Femur (tissue), 1 donor: ENCODE measurements at places on chromosomes 6 and 20.

- DNase-seq, result no peak
These were observed 117.0 kb downstream of the PCSK2 start for GRCh38 chr20:17343656-17344452.

- no peak for DNase-seq
These were observed 334.3 kb upstream of the MANEA start for GRCh38 chr6:95243053-95243452.

GRCh38 chr20:35385733-35386132 lies 26.0 kb downstream of the UQCC1 start:
- DNase-seq, result no peak

DNA sequence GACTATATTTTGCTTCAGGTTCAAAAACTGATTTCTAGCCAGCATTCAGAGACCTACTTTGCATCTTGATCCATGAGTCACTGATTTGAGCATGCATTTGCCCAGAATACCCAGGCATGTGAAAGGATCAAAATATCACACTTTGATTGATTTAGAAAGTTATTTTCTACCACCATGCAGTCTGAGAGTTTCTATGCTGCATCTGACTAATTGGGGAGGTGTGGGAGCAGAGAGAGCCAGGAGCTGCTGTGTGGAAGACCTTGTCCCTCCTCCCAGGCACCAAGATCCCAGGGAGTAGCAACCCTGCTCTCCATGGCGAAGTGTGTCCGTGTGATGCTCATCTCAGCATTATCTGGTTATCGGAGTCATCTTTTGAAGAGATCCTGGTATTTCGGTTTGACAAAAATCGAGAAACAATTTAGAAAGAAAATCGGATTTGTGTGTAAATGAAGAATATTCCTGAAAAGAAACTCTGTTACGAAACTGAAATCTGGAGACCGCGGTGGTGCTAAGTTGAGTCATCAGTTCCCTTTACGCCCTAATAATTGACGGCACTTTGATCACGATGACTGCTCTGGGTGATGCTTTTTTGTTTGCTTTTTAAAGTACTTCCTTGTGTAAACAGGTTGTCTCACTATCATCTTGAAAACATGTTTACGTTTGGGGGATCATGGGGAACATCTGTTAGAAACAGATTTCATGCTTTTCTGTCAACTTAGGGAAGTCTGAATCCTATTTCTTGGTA lies 193.4 kb downstream of the BACH2 start:
- DNase-seq, result no peak

GRCh38 chr6:40409716-40410397 lies 177.3 kb downstream of the LRFN2 start:
- no peak for DNase-seq

- DNase-seq, result peak; percentile 92
These were observed 20.9 kb downstream of the DEF6 start for GRCh38 chr6:35318196-35319171.

- no peak for DNase-seq
These were observed 22.3 kb upstream of the EYA4 start for GRCh38 chr6:133218852-133219251.

- DNase-seq, result peak; percentile 66
These were observed 23.1 kb upstream of the UBE2J1 start for GRCh38 chr6:89375427-89376267.

- DNase-seq, result no peak
These were observed 46.4 kb downstream of the PTPRA start for GRCh38 chr20:2919518-2920245.

DNA sequence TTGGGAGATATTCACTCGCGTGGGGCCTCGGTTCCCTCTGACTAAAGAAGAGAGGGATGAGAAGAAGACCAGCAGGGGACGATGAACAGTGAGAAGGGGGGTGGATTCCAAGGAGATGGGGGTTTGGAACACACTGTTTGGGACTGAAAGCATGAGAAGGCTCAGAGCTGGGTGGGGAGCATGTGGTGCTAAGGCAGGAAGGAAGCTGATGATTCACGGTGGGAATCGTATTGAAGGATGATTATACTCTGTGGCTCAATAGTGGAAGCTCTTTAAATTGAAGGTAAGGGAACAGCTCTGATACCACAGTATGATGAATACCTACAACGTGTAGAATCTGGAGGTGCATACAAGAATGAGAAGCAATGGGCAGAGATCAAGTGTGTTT lies 117.5 kb upstream of the KCNK16 start:
- DNase-seq, result no peak

GRCh38 chr6:4664117-4664626 lies 112.0 kb upstream of the CDYL start:
- peak; percentile 86 for DNase-seq

GRCh38 chr6:47634210-47635047 lies 64.0 kb upstream of the ADGRF4 start:
- DNase-seq, result no peak

DNA sequence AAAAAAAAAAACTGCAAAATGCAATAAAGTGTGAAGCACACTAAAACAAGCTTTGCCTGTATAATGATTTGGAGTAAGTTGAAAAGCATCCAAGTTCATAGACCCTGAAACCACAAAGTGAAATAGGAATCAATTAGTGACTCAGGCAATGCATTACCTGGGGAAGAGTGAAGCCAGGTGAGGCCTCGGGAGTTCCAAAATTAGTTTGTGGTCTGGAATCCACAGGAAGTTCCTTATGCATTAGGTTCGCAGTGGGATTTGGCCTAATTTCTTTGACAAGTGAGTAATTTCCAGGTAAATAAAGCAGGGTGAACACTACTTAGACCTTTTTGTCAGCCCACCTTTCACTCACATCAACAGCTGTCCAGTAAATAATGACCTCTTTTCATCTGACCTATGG lies 490.8 kb downstream of the CBLN4 start:
- no peak for DNase-seq

DNA sequence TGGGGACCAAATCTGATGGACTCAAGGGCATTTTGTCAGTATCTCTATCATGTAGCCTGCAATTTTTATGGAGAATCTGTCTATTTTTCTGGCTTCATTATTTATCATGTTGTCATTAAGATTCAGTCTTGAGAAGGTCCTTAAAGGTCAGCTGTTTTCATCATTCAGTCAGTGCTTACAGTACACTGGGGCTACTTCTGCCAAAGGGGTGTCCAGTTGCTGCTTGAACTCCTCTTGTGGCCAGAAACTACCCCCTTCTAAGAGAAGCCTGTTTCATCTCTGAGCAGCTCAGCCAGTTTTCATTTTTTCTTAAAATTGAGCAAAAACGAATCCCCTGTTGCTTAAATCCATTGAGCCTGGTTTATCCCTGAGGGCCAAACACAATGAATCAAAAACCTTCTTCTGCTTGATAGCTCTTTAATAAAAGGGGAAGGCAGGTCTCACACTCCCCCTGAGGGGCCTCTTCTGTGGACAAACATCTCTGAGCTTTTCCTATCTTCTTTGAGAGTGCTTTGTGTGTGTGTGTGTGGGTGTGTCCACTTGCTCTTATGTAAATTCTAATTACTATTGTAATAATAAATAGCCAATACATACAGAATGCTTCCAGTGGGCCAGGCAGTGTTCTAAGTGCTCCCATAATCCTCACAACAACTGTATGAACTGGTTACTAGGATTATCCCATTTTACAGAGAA lies 172.2 kb downstream of the PLCB1 start:
- no peak for DNase-seq

DNA sequence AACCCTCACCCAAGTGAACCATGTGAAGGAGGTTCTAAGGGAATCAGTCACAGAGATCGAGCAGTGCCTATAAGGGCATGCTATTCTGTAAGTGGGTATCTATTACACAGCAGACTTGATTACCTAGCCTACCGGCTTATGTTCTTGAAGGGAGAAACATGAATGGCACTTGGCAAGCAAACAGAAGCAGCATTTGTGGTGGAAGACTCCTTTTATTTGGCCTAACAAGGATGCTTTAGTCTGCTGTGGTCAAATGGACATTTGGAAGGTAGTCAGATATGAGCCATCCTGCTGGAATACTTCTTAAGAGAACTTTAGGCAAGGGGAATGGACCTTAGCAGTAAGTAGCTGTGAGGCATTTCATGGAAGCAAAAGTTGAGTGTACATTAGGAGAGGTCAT lies 126.3 kb downstream of the COL12A1 start:
- DNase-seq, result no peak

DNA sequence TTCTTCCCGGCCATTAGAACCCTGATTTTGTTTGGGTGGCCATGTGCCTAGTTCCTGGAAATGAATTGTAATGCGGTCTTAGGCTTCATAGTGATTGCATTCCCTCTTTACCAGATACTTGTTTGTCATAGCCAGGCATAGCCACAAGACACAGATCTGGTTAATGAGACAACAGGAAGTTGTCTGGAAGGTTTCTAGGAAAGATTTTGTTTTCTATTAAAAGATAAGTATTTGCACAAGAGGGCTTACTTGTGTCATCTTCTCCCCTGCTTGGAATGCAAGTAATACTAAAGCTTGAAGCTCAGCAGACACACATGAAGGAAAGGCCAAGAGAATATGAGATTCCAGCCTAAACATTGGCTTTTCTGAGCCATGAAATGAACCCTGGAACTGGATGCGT lies 12.9 kb downstream of the FARS2 start:
- DNase-seq, result no peak

GRCh38 chr6:4370066-4370465 lies 234.7 kb upstream of the ECI2 start:
- no peak for DNase-seq

DNA sequence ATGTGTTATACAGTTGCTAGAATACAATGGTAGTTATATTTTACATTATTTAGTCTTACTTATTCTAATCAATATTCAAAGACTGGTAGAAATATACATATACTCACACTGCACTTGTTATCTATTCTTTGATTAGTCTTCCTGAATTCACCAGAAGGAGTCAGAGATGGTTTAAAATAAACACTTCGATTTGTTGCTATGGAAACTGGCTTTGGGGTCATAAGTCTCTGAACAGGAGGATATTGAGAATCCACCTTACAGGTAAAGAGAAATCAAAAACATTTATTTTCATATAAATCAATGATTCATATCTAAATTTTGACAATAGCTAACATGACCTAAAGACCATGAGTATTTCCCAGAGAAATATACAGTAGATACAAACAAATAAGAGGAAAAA lies 41.6 kb downstream of the NUP153 start:
- no peak for DNase-seq

- peak; percentile 53 for DNase-seq
These were observed 527 bp downstream of the FBXO30 start for GRCh38 chr6:145814035-145814500.

DNA sequence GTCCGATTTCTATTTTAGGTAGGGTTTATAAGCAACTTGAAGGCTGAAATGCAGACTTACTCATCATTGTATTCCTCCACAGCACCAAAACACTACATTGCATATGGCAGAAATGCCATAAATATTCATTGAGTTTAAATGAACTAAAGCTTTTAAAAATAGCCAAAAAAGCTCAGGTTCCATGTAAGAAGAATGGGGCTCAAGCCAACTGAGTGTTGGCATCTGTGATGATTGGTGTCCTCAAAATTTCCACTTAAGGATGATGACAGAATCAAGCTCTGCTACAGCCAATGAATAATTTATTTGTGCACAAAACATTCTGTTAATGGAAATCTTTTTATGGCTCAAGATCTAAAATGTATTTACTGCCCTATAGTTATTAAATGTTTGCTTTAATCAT lies 115.4 kb downstream of the HIVEP2 start:
- DNase-seq, result no peak

DNA sequence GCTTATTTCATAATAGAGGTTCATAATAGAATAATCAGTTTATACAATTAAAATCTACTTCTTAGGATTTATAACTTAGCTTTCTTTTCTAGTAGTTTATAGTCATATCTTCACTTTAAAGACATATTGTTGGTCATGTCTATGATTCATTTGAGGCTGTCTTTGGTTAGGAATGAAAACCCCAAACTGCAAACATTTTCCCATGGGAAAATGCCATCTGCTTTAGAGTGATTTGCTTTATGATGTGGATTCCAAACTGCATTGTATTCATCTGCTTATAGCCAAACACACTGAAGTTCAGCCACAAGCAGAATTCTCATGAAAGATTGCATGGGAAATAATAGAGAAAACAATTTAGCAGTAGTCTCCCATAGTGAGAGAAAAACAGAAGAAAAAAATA lies 128.0 kb downstream of the RFPL4B start:
- no peak for DNase-seq
